Pulmonary artery endothelial cell (primary cell): ENCODE measurements at places on chromosomes 1 and 21.

- DNase-seq = no peak
These were observed 4.2 kb upstream of the MAN1C1 start for GRCh38 chr1:25612421-25612820.

DNA sequence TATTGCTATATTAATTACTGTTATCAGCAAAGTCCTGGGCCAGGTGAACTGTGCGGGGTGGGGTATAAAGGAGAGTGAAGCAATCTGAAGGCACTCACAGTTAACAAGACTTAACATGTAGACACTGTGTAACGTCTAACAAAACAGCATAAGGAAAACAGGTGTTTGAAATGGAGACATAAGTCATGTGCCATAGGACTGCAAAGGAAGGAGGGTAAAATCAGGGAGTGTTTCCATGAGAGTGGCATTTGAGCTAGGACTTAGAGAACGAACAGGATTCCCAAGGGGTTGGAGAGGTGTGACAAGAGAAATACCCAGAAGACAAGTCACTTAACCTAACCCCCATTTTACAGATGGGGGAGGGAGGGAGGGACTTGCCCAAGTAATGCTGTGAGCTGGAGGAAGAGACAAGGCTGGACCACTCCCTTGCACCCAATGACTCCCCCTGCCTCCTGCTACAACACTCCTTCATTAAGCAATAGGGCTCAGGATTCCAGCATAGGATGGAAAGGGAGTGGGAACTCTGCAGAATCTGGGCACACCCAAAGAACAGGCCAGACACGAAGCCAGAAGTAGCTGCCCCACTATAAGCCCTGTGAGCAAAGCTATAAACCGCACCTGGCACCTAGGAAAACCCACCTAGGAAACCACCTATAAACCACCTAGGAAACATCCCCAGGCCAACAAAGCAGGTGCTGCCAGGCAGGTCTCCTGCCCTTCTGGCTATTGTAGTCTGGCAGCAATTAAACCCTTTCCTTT, 6.6 kb downstream of the PEF1 start:
- no peak for DNase-seq

DNA sequence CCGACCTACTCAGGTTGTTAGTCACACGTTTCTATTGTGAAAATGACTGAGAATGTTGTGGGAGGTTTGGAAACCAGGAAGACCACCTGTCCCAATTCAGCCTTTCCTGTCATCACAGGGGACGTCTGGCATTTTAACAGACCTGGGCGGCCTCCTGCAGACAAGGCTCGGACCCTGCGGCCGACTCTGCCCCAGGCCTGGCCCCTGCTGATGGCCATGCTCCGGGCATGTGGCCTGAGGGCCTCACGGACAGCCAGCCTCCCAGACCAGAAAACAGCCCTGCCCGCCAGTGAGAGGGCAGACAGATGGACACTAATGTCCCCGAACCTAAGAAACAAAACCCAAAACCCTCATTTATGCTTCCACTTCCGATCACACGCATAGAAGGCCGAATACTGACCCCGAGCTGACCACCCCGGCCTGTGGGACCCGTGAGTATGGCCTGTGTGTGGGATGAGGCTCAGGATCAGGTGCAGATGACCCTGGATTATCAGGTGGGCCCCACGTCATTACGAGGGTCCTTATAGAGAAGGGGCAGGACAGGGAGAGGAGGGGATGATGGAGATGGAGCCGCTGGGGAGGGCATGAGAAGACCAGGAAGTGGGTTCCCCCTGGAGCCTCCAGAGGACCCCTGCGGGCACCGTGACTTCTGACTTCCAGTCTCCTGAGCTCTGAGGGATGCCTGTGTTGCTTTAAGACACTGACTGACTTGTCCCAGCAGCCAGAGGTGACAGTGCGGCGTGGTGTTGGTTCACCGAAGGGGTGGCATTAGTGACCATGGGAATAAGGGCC, 9.6 kb downstream of the COL18A1 start:
- no peak for DNase-seq

- no peak for DNase-seq
These were observed 30.1 kb upstream of the ENO1 start for GRCh38 chr1:8908388-8909151.

- DNase-seq = no peak
These were observed 31.7 kb upstream of the COG2 start for GRCh38 chr1:230610589-230610988.

- DNase-seq = no peak
These were observed 365.8 kb downstream of the RGS7 start for GRCh38 chr1:240991230-240991629.

DNA sequence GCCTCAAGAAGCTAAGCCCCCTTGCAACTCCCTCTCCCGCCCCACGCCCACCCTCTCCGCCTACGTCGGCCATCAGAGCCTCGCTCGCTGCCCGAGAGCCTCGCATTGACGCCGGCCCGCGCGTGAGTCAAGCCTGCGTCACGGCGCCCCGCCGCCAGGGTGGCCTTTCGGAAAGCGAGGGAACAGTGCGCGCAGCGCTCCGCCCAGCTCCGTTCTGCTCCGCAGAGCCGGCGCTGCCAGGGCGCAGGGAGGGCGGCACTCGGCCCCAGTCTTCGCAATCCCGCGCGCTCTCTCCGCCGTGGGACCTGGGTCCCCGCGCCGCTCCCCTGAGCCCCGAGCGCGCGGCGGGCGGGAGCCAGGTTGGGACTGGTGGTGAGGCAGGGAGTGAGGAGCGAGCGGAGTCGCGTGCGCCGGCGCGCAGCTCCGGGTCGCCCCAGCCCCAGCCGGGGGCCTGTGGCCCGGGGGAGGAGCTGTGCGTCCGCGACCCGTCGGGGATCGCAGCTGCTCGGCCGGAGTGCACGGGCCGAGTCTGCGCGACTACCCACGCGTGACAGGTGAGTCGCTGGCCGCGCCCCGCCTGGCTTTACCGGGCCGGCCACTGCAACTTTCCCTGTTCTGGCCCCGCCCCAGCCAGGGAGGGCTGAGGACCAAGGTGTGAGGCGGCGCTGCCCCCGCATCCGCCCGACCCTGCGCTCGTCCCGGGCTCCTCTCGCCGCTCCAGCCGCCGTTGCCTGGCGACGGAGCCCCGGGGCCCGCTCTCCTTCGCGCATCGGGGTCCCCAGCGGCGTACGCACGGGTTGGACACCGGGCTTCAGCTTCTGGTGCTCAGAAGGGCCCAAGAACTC, at the start of gene SLC6A17:
Gene SLC6A17 (plus strand): TSS at position 165 of the 845 bp plus-strand sequence. CDS start 16,436 bp downstream, outside the sequence.
- no peak for DNase-seq

DNA sequence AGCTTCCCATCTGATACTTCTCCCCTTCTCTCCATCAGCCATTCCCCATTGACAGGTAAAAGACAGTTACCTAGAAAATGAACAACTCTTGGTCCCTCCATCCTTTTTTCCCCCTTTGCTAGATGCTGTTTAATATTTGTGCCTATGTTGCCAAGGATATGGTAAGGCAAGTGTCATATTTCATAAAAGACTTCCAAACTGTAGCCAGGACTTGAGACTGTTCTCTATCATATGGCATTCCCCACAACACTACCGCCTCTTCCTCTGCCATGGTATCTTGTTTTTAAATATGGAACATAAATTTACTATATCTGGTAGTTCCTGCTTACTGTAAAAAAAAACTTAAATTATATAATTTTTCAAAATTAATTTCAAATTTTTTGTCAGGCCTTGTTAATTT, 97.2 kb downstream of the PHTF1 start:
- no peak for DNase-seq
